ENCODE measurements at places on chromosomes 16 and 17.

DNA sequence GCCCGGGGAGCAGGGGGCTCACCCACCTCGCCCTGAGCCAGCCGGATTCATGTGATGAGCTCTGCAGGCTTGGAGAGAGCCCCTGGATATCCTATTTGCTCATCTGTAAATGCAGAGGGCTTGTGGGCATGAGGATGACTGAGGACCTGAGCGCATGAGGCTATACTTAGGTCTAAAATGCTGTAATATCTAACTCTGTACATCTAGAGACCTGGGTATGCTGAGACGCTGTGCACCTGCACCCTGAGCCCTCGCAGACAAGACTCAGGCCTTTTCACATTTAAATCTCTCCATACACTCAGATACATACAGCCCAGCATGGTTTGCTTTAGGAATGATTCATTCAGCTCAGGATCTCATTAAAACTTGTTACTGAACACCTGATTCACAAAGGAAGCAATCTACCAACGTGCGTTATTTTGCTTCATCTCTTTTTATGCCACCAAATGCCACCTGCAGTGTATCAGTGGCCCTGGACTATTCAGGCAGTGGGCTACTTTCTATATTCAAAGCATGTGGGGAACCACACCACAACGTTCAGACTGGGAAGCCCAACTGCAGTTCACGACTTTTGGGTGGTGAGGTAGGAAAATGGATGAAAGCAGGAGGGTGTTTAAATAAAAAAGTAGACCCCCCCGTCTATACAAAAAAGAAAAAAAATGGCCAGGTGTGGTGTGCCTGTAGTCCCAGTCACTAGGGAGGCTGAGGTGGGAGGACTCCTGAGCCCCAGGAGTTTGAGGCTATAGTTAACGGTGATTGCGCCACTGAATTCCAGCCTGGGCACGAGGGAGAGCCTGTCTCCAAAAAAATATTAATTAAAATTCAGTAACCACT lies 12.0 kb downstream of the USP7 start:
- no peak for DNase-seq

GRCh38 chr17:49989518-49989880 lies 5.5 kb downstream of the DLX3 start:
- no peak for DNase-seq

GRCh38 chr17:66542129-66542966 lies 239.9 kb downstream of the PRKCA start:
- DNase-seq: no peak

- no peak for DNase-seq
Measured at GRCh38 chr17:74625661-74626060, 2.1 kb upstream of the CD300E start.

DNA sequence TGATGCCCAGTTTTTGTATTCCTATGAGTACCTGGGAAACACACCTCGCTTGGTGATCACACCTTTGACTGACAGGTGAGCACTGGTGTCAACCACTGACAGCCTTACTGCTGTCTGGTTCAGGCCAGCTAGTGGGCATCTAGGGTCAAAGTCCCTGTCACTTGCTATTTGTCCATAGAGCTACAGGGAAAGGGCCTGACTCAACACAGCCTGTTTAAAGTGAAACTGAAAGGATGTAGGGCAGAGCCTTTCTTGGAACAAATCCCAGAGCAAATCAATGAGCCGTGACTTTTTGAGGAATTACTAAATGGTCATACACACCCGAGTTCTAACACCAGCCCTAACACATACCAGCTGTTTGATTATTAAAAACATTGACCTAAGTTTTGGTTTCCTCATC lies 106.8 kb downstream of the DNAH9 start:
- peak; percentile 46 for DNase-seq

- DNase-seq: peak; percentile 16
Measured at GRCh38 chr17:16873174-16874035, 98.5 kb downstream of the TNFRSF13B start.

DNA sequence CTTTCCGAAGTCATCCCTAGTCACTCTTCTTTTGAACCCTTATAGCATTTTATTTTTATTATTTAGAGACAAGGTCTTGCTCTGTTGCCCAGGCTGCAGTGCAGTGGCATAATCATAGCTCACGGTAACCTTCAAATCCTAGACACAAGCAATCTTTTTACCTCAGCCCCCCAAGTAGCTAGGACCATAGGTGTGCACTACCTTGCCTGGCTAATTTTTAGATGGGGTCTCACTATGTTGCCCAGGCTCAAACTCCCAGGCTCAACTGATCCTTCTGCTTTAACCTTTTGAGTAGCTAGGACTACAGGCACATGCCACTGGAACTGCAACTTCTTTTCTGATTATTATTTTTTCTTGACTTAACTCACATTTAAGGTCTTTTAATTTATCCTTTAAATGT lies 33.0 kb upstream of the TMEM97 start:
- no peak for DNase-seq

Measured in OCI-M1 (cell line).